Brain pericyte (primary cell): ENCODE measurements at places on chromosomes 3 and 15.
A peak's percentile ranks its signal among the peaks of the same experiment; 100 is the strongest.

GRCh38 chr3:127490271-127491023, 100.1 kb downstream of the TPRA1 start:
- DNase-seq, result no peak

DNA sequence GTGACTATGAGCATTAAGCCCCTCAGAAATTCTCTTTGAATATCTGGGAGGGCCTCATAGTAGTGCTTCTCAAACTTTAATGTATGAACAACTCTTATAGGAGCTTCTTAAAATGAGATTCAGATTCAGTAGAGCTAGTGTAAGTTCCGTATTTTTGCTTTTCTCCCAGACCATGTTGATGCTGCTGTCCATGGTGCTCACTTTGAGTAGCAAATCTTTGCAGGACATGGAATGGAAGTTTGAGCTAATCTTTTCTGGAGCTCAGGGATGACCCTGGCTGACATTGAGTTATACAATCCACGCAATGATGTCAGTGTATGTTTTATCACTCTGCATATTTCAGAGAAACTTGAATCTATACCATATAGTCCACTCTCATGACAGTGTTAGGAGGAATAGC, 134.2 kb downstream of the OTOL1 start:
- no peak for DNase-seq

DNA sequence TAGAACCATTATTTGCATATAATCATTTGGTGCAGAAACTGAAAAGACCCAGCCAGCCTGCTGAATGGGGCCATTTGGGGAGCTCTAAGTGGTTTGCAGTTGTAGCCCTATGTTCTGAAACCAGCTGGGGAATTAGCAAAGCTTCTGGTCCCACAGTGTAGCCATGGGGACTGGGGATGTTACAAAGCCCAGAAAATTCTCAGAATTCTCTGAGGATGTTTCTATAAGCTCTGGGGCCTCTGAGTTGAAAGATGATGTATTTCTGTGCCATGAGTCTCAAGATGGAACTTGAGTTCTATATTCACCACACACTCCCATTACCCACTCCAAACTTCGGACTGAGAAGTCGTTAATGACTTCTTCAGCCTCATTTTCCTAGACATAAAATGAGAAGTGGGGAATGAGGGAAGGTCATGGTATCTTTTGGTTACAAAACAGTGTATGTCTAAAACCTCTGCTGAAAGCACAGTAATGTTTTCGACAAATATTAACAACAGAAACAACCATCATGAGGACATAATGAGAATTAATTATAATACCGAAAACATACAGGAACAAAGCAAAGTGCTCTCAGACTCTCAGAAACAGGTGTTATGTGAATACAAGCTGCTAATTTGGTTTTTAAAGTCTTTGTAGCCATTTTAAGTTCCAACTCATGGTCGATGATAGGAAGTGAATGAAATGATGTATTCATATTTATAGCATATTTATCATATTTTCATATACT, 89.4 kb downstream of the RFTN1 start:
- no peak for DNase-seq

- no peak for DNase-seq
These were observed 14.8 kb downstream of the TNK2 start for GRCh38 chr3:195893516-195893915.

DNA sequence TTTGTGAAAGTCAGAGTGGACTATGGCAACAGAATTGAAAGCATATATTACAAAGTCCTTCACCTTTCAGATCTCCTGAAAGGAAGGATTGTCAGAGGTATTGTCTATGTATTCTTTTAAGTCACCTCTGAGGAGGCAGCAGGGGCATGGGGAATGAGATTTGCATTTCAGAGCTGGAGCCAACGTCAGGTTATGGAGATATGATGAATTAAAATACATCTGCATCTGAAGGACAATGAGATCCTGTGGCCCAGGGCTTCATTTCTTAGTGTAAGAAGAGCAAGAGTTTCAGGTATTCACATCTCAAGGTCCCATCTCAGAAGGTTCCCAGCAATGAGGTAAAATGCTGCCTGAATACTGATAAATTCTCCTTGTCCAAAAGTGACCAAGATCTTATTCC, 695.8 kb downstream of the TUSC7 start:
- no peak for DNase-seq

GRCh38 chr15:48440084-48440483, 108.9 kb downstream of the DUT start:
- DNase-seq, result peak; percentile 69

DNA sequence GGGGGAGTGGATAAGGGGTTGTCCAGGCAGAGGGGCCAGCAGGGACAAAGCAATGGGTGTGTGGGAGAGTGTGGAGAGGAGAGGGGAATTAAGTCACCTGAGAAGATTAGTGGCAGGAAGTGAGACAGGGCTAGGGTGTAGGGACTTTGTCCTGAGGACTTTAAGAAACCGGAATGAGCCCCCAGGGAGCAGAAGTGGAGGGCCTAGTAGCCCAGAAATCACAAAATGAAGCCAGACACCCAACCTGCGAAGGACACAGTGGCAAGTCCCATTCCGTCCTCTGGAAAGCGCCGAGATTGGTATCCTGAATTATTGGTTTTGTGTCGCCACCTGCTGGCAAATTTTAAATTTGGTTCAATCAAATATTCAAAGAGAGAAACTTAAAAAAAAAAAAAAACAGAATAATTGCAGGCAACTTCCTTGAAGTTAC, 78.0 kb upstream of the SLC25A36 start:
- no peak for DNase-seq

DNA sequence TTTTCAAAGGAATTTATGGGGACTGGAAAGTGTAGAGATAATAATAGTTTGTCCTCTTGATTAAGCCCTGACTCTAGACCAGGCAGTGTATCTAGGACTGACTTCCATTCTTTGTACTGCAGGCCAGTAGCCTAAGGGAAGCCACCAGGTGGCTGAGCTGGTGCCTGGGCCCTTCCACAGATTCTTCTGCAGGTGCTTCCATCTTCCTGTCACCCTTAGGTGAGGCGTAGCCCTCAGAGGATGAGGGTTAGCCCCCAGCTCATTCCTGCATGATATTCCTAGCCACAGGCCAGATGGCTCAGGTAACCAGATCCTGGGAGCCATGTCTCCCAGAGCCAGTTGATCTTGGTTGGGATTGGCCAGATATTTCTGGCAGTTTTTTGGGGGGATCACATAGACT, 169.0 kb upstream of the IL12A start:
- DNase-seq, result no peak

DNA sequence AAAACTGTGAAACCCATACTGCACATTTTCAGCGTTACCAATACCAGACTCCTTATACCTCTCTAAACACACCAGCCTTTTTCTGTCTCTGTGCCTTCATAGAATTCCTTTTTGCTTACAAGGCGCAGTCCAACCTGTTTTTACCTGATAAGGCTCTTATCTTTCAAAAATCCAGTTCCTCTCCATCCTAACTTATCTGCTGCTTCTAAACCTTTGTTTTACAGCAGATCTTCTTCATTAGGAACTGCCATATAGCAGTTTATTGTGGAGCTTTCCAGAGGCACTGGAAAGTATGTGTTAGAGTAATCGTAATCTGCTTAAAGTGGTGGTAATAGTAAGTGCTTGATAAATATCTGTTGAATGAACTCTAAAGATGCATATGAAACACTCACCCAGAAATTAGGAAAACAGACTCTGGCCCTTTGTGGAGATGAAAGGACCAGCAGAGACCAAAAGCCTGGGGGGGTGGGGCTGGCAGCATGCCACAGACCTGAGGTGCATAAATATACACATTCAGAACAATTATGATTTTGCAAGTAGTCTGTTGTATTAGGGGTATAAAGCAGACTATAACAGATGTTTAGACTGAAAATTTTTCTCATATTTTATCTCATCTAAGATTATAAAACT, 29.3 kb downstream of the PPP2R3A start:
- DNase-seq, result no peak

- DNase-seq, result no peak
These were observed 225.0 kb downstream of the EPHA3 start for GRCh38 chr3:89332386-89332785.

DNA sequence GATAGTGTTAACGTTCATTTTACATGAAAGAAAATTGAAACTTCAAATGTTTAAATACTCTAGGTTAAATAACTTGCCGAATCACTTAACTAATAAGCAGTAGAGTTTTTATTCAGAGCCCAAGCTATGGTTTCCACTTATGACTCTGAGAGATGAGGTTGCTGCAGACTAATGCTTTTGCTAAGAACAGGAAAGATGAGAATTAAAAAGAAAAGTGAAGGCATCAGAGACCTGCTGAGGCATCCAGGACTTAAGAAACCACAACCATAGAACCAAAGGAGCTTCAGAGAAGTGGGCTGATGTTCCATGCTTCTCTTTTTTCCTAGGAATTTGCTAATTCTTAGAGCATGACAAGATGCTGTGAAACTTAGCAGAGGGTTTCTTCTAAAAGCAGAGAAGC, 9.5 kb downstream of the HMG20A start:
- DNase-seq, result no peak

- no peak for DNase-seq
These were observed 179.4 kb downstream of the GBE1 start for GRCh38 chr3:81581966-81582599.

- DNase-seq, result no peak
These were observed 62.7 kb downstream of the PCSK6 start for GRCh38 chr15:101426761-101427333.

GRCh38 chr3:57484563-57484962, 59.6 kb downstream of the DNAH12 start:
- DNase-seq, result no peak

DNA sequence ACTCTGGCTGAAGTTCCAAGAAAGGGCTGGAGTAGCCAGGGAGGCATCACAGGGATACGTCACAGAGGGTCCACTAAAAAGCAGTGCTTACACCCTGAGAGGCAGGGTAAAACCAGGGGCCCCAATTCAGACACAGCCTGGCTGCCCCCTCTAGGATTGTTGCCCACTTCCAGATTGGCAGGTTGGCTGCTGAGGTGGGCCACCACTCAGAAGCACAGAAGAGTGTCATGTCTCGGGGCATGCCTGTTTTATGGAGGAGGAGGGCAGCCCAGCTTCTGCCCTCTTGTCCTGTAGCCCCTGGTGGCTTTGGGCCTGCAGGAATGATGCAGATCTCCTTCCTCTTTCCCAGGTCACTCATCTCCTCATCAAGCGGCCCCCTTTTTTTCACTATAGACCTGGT, 24.0 kb downstream of the NOX5 start:
- DNase-seq, result no peak

- DNase-seq, result no peak
These were observed 69.7 kb upstream of the TPM1 start for GRCh38 chr15:62972814-62973213.

DNA sequence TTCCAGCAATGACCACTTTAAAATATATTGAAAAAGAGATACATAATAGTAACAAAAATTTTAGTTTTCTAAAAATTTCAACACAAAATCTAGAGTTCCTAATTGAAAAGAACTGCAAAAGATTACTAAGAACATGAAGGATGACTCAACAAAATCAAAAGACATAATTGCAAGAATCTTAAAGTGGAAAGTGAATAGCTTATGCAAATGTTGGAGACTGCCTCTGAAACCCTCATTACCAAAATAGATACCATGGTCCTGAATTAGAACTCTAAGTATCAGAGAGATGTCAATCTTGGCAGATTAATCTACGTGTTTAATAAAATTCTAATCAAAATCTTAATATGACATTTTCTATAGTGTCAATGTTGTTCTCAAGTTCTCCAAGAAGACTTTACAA, 60.7 kb upstream of the SGO1 start:
- no peak for DNase-seq

GRCh38 chr15:28899061-28899738, 13.4 kb downstream of the APBA2 start:
- DNase-seq, result no peak

DNA sequence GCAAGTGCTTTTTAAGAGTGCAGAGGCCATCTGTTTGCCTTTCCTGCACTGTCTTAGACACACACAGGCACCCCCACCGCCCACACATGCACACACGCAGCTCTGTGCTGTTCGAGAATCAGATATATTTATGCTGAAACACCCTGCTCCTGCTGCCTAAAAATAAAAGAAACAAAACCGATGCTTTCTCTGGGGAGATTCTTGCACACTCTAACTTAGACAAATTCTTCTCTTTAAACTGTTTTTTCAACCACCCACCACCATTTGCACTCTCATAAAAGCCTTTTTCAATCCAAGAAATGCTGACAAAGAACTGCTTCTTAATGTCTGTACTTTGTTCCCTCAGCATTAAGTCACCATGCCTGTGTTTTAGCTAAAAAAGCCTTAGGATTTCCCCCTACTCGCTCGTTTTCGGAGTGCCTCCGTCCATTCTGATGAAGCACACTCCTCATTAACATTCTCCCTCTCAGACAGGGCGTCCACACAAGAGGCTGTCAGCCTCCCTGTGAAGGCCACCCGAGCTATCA, 26.2 kb downstream of the SLC12A8 start:
- DNase-seq, result peak; percentile 63

DNA sequence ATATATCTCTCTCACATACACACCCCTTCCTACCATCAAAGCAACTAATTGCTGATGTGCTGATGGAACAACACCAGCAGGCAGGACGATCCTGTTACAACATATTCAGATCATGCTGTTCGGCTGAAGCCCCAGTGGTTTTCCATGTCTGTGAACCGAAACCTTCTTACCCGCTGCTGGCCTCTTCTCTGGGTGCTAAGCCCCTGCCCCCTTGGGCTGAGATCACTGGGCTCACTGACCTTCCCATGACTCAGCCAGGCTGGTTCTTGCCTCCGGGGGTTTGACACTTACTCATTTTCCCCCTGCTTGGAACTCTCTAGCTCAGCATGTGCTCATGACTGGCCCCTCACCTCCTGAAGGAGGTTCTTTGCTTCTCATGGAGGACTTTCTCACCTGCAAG, 122.0 kb upstream of the RGMA start:
- no peak for DNase-seq

GRCh38 chr15:100186366-100186765, 155.4 kb downstream of the ADAMTS17 start:
- no peak for DNase-seq

DNA sequence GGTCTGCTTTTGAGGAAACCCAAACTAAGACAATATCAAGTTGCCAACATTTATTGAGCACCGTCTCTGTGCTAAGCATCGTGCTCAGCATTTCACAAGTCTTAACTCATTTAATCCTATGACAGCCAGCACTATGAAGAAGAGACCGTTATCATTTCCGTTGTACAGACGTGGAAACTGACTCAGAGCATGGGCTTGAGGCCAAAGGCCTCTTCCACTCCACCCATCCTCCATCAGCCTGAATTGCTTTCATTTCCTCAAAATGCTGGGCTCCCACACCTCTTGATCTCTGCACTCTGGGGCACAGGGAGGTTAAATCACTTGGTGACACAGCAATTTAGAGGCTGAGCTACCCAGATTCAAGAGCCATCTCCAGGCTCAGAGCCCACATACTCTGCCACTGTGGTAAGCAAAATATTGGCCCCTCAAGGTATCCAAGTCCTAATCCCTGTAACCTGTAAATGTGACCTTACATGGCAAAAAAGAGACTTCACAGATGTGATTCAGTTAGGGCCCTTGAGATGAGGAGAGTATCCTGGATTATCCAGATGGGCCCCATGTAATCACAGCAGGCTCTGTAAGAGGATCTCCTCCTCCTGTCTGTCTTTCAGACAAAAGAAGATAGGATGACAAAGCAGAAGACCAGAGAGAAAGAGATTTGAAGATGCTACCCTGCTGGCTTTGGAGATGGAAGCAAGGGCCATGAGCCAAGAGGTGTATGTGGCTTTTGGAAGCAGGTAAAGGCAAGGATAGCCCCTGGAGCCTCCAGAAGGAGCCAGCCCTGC, 24.3 kb upstream of the FLNB start:
- DNase-seq, result no peak

- peak; percentile 50 for DNase-seq
These were observed 72.1 kb downstream of the RFTN1 start for GRCh38 chr3:16441371-16441875.
